HT1080 (cell line): ENCODE measurements at places on chromosomes 6 and 20. TPM values are rescaled to one million over a fixed set of nuclear protein-coding genes. Genes with fewer than 3 reads are reported as not detected.

The ARMH2 gene
- not detected in 2 replicates for total RNA-seq

The SEC23B gene
- 84.6 and 95.2 TPM in 2 replicates for total RNA-seq

The RIPOR2 gene
- total RNA-seq: not detected in 2 replicates

The HLA-DPA1 gene
- 2.2 and 8.9 TPM in 2 replicates for total RNA-seq

- no peak for DNase-seq
Observed at GRCh38 chr6:105204331-105204730, 24.5 kb upstream of the POPDC3 start.

DNA sequence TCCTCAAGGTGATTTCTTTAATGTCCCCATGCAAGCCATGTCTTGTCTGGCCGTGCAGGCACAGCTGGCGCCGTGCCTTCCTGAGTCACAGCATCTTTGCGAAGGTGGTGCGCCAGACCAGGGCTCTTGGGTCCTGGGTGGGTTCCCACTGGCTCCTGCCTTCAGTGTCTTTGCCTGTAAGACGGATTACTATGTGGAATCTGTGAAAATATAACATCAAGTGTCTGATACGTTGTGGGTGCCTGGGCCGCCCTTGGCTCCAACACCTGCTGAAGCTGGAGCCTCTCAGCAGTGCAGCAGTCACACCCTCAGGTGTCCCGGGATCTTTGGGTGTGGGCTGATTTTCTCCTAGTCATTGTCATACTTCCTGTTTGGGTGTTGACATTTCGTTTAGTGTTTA is 3.2 kb downstream of the OSBPL2 start:
- no peak for DNase-seq

- DNase-seq: no peak
Observed at GRCh38 chr20:17897566-17898307, 70.9 kb downstream of the SNX5 start.

DNA sequence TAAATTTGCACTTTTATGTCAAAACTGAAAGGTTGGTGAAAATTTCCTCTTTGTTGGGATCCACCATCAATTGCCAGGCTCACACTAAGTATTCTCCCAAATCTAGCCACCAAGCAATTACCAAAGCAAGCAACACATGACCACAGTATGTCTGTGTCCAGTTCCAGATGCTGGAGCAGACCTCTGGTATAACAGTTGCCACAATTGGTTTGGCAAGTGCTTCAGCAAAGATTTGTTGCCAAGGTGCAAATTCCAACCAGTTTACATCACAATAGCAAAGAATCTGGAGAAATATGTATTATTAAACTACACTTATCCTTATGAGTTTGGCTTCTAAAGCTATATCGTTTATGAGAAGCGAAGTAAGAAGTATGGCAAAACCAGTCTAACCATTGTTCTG is 6.4 kb downstream of the GTF2H5 start:
- peak; percentile 6 for DNase-seq

DNA sequence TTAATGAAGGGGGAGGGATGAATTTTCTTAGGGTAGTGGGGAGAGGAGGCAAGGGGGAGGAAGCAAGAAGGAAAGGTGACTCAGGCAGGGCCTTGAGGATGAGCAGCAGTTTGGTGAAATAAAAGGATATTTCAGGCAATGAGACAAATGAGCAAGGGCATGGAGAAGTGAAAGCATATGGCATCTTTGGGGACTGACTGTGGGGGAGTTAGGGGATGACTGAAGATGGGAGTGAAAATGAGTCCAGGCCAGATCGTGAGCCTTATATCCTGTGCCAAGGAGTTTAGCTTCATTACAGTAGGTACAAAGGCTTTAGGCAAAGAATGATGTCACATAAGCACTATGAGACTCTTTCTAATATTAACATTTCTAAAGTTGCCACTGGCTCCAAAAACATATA is 51.9 kb downstream of the ILRUN start:
- DNase-seq: peak; percentile 17

GRCh38 chr6:36123270-36124139 is 6.8 kb upstream of the MAPK13 start:
- peak; percentile 71 for DNase-seq

DNA sequence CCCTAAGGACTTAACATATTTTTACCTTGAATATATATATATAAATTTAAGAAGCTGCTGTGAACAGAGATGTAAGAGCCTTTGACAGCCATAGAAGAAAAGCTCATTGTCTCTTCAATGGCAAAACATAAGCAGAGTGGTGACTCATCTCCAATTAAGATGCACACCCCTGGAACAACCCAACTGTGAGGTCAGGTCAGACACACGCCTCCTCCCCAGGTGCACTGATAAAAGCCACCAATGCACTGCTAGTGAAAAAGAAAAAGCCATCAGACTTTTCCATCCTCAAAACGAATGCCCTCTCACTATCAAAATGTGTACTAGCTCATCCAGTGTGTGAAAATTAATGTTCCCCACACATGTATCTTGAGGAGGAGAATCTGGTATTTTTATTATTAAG is 100.1 kb downstream of the SMLR1 start:
- DNase-seq: peak; percentile 64

DNA sequence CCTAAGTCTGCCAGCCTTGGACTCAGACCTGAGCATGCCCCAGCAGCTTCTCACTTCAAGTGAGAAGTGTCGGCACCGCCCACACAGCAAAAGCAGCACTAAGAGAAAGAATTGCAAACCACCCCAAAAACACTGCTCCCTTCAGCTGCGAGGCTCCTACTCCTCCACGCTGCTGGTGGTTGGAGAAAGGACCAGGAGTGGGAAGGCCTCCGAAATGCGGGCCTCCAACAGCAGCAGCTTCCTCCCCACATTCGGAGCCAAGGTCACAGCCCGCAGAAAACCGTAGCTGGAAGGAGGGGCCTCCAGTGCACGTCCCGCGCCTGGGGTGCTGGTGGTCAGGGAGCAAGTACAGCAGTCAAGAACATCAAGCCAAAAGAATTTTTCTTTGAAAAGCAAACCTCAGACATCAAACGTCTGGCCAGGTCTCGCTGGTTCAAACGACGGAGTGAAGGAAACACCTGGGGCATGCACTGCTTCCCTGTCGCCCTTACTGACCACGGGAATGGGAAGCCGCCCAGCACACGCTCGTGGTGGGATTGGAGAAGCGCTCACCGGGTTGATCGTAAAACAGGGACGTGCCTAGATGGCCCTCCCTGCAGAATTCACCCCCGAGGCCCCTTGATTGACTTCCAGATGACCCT is 185.6 kb upstream of the CST7 start:
- no peak for DNase-seq

DNA sequence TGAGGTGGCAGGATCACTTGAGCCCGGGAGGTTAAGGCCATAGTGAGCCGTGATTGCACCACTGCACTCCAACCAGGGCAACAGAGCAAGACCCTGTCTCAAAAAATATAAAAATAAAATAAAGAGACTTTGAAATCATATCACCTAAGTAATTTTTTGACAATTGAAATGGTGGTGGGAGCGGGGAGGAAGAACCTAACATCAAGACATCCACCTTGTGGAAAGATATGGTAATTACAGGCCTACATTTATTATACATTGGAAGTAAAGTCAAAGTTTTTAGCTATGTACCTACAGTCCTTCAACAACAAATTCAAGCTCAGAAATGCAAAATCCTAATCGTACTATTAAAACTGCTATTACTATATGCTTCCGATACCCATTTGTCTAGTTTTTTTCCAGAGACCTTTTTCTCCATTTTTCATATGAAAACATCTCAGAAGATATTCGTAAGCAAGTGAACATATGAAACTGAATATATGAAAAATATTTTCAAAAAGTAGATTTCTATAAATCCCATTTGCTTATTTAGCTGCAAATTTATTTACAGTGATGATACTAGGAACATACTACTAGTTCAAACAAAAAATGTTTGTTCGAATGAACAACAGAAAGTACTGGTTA is 83.3 kb downstream of the SYCP2 start:
- peak; percentile 15 for DNase-seq

DNA sequence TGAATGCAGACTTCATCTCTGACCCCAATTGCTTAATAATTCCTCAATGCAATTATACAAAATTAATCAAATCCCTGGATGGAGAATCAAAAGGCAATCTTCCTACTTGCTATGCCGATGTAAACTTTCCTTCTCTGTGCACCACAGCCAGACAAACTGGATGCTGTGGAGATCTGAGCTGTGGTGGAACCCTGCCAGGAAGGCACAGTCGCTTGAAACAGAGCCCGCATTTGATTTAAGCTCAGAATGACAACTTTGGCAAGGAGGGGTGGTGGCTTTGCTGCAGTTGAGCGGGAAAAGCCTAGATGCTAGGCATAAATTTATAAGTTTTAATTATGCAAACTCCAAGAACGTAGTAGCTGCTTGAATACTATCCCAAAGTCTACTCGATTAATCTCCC is 190.8 kb downstream of the MTFR2 start:
- DNase-seq: no peak

DNA sequence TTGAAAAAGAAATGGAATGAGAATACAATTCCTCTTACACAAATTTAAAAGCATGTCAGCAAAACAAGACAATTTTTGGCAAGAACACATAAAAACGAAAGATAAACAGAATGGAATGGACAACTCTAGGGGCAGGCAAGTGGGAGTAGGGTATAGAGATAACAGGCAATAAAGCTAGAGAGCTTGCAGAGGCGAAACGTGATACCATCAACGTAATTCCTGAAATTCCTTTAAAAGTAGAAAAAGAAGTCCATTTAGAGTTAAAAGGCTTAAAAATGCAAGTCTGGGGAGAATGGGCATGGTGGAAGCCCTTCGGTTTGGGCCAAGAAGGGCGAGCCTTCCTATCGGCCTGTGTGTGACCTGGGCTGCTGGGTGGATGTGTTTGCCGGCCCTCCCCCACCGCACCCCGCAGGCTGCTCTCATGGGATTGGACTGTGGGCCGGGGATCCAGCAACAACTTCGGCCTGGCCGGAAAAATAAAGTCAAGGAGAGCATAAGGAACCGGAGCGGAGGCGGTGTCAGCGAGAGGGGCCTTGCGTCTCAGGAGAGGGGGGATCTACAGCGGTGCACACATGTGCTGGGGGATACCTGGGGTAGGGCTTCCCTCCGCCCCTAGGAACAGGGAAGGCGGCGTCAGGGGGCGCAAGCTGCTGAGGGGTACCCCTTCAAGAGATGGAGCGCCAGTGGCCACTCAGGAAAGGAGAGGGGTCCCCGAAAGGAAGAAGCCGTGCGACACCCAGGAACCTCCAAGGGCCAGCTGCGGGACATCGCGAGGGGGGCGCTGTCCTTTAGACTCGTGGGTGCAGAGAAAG is 4.1 kb downstream of the TMEM239 start:
- no peak for DNase-seq
